LNCaP clone FGC (cell line): ENCODE measurements at places on chromosomes 16 and 17.

DNA sequence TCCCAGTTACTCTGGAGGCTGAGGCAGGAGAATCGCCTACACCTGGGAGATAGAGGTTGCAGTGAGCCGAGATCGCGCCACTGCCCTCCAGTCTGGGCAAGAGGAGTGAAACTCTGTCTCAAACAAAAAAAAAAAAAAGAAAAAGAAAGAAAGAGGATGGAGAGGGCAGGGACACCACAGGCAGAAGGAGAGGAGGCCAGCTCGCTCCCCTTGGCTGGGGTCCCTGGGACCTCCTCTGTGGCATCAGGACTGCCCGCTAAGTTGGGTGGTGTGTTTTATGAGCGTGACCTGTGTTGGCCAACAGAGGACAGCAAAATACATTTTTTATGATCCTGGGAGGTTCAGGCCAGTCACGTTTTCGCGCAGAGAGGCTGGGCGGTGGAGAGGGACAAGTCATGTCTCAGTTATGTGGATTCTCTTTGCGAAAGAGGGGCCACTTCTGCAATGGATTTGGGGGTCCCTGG lies 229.6 kb downstream of the MRTFB start:
- DNase-seq: peak; percentile 60

DNA sequence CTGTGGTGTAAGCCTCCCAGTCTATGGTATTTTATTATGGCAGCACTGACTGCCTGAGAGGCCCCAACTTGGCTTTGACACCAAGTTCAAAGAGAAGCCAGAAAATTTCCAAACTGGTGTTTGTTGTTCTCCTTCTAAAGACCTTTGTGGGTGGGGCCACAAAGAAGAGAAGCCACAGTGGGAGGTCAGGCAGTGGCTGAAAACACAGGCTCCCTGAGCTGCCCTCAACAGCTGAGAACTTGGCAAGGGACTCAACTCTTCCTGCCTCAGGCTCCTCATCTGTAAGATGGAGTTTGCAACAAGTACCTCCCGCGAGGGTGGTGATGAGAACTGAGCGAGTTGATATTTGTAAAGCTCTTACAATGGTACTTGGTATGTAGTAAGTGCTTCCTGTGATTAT lies 18.2 kb downstream of the CES5A start:
- no peak for DNase-seq

- DNase-seq: no peak
These were observed 4.5 kb upstream of the HSD17B1 start for GRCh38 chr17:42548070-42548837.

DNA sequence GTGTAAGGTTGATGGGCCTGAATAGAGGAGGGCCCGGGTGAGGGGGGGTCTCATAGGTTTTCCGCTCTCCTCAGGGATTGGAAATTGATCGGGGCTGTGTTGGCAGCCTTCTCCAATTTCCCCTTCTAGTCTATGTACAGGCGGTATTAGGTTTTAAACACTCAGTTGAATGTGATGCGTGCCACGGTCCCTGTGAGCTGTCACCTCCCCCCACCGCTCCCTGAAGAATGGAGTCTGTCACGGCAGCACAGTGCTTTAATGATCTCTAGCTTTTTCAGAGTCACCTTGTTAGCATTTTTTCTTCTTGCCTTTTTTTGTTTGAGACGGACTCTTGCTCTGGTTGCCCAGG lies 800 bp downstream of the COX4I1 start:
- no peak for DNase-seq

GRCh38 chr16:19113577-19114358 lies at the start of gene ITPRIPL2:
Gene ITPRIPL2 (plus strand): TSS chr16:19113964. CDS start chr16:19114462, 498 bp downstream.
- no peak for DNase-seq

- no peak for DNase-seq
These were observed 196.7 kb downstream of the CDH11 start for GRCh38 chr16:64925166-64925565.

GRCh38 chr16:65782611-65783600 lies 583.6 kb upstream of the CDH5 start:
- no peak for DNase-seq

DNA sequence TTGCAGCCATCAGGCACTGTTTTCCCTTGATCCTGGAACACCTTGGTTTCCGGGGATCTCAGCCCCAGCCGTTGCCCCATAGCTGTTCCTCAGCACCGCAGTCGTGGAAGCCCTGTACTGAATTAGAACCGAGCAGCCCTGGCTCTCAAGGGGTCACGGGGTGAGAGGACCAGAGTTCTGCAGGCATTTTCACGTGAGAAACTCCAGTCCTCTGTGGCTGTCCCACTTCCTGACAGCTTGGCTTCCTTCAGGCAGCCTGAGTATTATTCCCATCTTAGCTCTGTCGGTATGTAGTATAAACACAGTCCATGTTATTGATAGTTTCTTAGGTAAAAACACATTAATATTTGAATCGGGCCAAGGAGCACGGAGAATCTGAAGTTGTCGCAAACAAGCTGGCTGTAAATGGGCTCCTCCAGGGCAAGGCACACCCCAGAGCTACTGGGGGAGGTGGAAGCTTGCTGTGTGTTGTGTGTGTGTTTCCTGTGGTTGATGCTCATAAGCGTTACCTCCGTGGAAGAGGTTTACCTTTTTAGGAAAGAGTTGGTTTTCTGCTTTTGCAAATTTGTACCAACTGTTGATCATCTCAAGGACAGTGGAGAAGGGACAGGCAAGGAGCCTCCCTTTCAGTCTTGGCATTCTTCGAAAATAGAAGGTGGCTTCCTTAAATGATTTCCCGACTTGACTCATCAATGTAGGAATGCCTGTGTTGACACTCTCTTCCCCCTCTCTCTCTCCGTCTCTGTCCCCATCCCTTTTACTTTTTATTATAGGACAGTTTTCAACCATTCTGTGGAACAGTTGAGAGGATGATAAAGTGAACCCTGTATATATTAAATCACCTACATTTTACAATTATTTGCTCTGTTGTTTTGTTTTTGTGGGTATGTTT lies 208.9 kb upstream of the CHMP6 start:
- no peak for DNase-seq

- DNase-seq: no peak
These were observed 7.2 kb upstream of the MRTFB start for GRCh38 chr16:14063618-14064581.
